ENCODE measurements at places on chromosomes 7 and 10.

- no peak for DNase-seq
These were observed 40.3 kb downstream of the HIPK2 start for GRCh38 chr7:139737221-139738100.

- no peak for DNase-seq
These were observed 751 bp upstream of the GTPBP10 start for GRCh38 chr7:90345595-90346335.

DNA sequence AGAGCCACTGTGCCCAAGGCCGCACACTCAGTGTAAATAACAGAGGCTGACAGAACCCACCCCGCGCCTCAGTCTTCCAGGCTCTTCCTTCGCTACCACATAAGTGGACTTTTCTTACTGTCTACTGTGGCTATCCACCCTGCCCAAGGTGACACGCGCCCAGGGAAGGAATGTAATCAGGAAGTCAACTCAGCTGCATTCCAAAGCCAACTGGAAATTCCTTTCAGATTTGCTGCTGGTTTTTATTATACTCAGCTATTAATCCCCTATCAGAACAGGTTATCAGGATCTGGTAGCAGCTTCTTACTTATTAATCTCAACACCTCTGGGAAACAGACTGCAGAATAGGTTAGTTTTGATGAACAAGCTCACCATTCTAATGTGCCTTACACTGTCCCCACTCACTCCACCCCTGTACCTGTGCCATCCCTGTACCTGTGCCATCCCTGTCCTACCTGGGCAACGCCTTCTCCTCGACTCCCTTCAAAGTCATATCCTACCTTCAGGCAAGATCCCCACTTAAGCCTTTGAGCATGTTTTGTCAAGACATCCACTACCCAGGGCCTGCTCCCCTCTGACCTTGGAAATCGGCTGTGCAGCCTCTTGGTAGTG lies 90.7 kb downstream of the NHLRC2 start:
- DNase-seq: no peak

GRCh38 chr10:14953424-14954000 lies 384 bp downstream of the DCLRE1C start:
- no peak for DNase-seq

DNA sequence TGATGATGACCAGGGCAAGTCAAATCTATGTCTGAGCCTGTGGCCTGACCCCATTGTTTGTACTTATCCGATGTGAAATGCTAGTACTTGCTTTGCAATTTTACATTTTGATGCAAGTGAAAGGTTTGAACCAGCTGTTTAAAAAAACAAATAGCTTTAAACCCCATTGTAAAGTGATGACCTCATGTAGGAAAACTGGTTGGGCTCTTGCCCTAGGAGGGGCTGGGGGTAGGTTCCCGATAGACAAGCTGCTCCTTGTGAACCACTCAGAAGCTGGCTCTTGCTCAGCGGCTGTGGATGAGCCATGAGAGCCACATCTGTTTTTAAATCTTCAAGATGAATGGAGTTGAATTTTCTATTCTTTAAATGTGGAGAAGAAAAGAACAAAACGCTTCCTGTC lies 185.3 kb downstream of the WDR11 start:
- DNase-seq: no peak

DNA sequence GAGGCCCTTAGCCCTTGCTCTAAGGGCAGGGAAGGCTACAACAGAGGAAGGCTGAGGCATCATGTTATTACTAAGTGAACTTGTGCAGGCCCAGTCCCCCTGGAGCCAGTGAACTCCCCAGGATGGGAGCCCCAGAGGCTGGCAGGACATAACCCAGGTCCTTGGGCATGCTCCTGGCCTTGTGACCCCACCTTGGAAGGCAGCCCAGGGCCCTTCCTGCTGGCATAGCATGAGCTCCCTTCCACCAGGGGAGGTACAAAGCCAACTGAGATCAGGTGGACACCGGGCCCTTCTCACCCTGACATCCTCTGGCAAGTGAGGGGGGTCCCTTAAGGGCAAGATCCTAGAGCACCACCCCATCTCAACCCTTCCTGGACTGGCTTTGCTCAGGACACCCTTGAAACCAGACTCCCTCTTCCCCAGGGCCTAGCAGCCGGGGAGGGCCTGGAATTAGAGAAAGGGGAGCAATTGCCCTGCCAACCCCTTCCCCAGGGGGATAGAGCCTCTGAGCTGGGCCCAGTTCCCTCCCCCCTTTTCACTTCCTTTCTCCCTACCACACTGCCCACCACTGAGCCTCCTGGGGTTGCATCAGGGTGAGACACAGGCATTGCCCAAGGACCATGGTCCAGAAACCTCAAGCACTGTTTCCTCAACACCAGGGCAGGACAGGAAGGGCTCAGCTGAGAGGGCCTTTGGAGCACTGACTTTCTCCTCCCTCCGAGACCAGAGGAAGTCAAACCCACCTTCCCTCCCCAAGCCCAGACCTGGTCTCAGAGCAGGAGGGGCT lies 1.8 kb upstream of the VSIR start:
- DNase-seq: no peak

DNA sequence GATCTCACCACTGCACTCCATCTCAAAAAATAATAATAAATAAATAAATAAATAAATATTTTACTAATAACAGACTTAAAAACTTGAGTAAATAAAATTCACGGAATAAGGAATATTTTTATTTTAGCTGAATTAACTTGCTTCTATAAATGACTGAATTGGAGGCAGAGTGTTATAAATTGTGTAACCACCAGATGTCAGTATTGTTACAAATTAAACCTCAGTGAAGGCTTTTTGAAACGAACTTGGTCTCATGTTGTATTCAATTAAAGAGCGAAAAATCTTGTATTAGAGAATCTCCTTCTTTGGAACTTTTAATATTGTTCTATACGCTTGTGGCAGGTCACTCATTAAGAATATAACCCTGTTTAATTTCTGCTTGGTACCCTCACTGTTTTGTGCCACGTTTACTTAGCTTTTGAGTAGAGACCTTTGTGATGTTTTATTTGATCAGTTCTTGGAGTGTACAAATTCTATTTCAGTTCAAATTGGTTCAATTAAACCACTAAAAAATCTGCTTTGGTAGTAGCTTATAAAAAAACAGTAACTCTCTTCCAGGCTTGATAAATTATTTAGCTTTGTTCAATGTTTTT lies 45.6 kb upstream of the SCIN start:
- DNase-seq: no peak

GRCh38 chr7:47284691-47285635 lies 296.9 kb downstream of the TNS3 start:
- DNase-seq: no peak

- DNase-seq: no peak
These were observed 39.3 kb downstream of the AOAH start for GRCh38 chr7:36684954-36685353.

DNA sequence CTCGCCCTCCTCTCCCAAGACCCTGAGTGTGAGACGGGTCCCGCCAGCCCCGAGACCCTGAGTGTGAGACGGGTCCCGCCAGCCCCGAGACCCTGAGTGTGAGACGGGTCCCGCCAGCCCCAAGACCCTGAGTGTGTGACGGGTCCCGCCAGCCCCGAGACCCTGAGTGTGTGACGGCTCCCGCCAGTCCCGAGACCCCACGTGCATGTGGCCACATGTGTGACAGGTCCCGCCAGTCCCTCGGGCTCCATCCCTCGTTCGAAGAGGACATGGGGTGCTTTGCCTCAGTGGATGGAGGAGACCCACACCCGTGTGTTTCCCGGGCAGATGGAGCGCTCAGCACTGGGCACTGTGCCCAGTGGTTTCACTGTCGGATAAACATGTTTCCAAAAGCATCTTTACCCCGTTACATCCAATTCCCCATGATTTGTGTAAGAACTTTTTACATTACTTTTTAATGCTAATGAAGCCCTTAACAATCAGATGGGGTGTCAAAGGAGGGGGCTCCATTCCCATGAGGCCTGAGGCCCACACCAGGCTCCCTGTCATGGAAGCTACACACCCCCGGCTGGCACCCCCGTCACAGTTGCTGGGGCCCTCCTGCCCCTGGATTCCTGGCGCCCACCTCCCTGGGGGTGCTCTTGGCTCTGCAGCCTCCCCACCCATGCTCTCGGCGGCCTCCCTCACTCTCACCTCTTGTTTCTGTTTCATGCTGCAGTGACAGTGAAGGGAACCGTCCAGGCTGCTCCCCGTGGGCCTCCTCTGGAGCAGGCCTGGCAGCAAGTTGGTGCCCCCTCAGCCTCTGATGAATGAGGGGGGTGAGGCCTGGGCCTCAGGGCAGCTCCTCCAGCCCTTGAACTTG lies 48.5 kb upstream of the CFAP46 start:
- DNase-seq: no peak

- DNase-seq: no peak
These were observed 202.8 kb upstream of the PRSS1 start for GRCh38 chr7:142546452-142546851.

DNA sequence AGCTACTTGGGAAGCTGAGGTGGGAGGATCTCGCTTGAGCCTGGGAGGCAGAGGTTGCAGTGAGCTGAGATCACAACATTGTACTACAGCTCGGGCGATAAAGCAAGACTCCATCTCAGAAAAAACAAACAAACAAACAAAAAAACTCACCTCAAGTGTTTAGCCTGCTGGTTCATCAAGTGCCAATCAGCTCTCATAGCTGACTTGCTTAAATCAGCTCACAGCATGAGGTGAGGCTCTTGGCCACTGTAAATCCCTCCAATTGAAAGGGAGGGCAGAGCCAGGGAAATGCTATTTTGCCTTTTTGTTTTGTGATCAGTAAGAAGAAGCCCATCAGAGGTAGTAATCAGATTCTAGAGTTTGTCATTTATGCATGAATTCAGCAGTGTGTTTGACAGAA lies 112.3 kb downstream of the RAB11FIP2 start:
- no peak for DNase-seq

DNA sequence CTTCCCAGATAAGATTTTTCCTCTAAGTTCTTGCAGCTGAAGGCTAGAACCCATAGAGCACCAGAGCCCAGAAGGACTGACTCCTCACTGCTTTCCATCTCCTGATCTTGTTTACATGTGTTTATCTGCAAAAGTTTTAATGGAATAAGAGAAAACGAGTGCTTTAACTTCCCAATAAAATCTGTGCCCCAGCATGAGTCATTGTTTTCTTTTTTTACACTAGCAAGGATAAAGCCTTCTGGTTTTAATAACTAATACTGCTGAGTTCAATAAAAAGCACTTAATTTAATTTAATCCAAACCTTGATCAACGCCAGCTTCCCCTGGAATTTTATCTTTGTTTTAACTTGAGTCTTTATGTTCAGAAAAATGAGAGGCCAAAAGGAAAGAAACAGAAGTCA lies 227.6 kb downstream of the HPSE2 start:
- no peak for DNase-seq

- no peak for DNase-seq
These were observed 30.5 kb upstream of the PWWP2B start for GRCh38 chr10:132366499-132366898.

GRCh38 chr7:2920956-2921652 lies 77.0 kb upstream of the GNA12 start:
- DNase-seq: no peak

GRCh38 chr10:61110188-61110844 lies 166.3 kb upstream of the RHOBTB1 start:
- DNase-seq: no peak

DNA sequence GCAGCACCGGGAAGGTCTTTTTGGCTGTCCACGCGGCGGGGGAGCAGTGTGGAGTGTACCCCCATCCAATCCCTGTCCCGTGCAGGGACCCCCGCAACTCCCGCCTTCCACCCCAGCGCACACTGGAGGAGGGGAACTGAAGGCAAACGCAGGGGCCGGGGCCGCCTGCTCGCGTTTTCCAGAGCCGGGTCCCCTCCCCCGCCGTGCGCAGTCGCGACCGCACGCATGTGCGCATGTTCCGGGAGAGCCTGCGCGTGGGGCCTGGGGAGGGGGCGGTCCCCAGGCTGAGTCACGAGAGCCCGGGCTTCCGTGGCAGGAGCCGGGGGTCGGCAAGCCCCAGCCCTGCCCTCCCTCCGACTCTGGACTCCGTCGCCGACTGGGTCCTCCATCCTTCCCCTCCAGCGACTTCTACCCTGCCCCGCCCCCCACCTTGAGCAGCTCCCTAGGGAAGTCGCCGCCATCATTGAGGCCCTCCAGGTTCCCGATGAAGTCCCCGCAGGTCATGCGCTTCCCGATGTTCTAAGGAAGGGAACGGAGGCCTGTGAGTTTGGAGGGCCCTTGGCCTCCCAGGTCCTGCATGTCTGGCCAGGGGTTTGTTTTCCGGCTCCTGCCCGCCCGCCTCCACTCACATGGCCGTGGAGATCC lies 8.0 kb downstream of the PSD start:
- no peak for DNase-seq

DNA sequence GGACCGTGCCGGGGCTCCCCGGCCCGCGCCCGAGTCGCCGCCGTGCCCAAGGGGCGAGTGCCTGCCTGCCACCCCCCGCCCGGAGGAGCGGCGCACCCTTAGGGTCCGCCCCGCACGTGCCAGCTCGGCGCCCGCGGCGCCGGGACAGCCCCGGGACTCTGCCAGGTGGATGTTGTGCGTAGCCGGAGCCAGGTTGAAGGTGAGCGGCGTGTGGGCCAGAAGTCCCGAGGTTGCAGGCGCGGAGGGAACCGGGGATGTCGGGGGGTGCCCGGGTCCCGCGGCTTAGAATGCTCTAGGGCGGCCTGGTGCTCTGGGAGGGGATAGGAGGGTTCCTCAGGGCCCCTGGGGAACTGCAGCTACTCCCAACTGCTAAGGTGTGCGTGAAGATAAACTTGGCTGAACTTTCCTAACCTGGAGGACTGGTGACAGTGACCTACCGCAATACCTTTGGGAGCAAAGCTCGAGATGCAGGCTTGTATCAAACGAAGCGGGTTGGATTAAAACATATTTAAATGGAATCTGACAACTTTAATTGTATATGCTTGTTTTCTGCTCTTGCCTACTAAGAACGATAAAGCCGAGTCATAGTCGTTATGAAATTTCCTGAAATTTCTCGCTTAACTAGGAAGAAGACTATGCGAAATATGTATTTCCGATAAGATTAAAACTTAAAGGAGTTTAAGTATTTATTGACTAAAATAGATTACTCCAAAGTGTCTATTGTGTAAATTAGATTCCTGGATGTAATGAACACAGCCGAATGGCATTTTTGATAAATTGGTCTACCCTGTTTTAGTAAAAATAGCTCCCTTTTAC lies at the start of gene CUX1:
CUX1 (plus strand) TSS at position 156 of the 816 bp plus-strand sequence; CDS start at position 170, 14 bp downstream.
- DNase-seq: no peak

- DNase-seq: no peak
These were observed 95.5 kb downstream of the PPP1R17 start for GRCh38 chr7:31782411-31782991.

- DNase-seq: no peak
These were observed 80.1 kb downstream of the EMX2 start for GRCh38 chr10:117622471-117623184.

- no peak for DNase-seq
These were observed 54.3 kb upstream of the CABCOCO1 start for GRCh38 chr10:61608255-61609033.

DNA sequence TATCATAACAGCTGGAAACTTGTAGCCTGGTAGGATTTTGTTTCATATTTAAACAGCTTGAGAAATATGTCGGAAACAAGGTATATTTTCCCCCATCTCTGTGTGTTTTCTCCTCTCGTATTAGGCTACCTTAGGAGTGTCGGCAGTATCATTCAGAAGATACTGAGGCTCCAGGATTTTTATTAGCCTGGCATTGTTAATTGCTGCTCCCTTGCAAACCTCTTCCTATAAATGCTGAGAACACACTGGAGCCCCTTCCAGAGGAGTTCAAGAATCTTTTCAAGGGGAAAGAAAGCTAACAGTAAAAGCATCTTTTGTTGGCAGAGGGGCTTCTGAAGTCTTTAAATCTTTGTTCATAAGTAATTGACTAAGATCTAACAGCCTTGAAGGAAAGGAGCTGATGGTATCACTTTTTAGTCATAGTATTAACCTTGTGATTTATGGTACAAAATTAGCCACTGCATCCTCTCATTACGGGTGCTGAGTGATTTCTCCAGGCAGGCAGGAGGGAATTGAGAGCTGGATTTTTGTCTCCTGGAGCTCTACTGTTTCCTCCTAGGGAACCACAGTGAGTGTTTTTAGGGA lies 998.7 kb downstream of the LRMDA start:
- DNase-seq: no peak

Data from stimulated activated CD8-positive, alpha-beta memory T cell treated with anti-CD3 and anti-CD28 coated beads, Interleukin-15, amount 100 ng/mL, for 4 hours (primary cell).